ENCODE measurements at places on chromosomes 2 and 18. TPM values are rescaled to one million over a fixed set of nuclear protein-coding genes. Genes with fewer than 3 reads are reported as not detected.

The NLRC4 gene
- total RNA-seq: 1.6 TPM

The SMAD2 gene
- 90.1 TPM for total RNA-seq

The MEP1B gene
- not detected for total RNA-seq

The OR6B2 gene
- not detected for total RNA-seq

Data from metanephros (tissue), 2 donors.